Tongue (tissue), 3 donors: ENCODE measurements at places on chromosomes 16 and 17.

GRCh38 chr16:80684136-80684765 is 120.1 kb downstream of the CDYL2 start:
- DNase-seq = no peak

GRCh38 chr16:87817910-87818309 is 51.4 kb downstream of the SLC7A5 start:
- DNase-seq = no peak

- DNase-seq = peak; percentile 30
These were observed 3.5 kb downstream of the ZBTB4 start for GRCh38 chr17:7475764-7476422.

DNA sequence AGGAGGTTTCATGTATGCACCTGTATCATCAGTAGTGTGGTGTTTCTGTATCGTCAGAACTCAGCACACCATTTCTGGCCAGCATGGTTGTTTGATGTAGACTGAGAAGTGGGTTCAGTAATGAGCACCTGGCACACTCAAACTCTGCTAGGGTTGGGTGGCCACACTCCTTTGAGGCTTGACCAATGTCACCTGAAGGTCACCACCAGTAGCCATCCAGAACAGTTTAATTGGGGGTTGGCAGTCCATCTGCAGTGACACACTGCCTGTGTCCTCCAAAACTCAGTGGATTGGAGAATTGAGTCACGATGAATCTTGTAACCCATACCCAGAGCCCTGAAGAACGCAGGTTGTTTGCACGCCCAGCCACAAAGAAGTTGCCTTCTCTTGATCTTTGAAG is 86.8 kb upstream of the HSBP1 start:
- DNase-seq = no peak

GRCh38 chr17:59126809-59127417 is 20.2 kb upstream of the TRIM37 start:
- no peak for DNase-seq

GRCh38 chr16:87437911-87438610 is 45.9 kb downstream of the MAP1LC3B start:
- no peak for DNase-seq

DNA sequence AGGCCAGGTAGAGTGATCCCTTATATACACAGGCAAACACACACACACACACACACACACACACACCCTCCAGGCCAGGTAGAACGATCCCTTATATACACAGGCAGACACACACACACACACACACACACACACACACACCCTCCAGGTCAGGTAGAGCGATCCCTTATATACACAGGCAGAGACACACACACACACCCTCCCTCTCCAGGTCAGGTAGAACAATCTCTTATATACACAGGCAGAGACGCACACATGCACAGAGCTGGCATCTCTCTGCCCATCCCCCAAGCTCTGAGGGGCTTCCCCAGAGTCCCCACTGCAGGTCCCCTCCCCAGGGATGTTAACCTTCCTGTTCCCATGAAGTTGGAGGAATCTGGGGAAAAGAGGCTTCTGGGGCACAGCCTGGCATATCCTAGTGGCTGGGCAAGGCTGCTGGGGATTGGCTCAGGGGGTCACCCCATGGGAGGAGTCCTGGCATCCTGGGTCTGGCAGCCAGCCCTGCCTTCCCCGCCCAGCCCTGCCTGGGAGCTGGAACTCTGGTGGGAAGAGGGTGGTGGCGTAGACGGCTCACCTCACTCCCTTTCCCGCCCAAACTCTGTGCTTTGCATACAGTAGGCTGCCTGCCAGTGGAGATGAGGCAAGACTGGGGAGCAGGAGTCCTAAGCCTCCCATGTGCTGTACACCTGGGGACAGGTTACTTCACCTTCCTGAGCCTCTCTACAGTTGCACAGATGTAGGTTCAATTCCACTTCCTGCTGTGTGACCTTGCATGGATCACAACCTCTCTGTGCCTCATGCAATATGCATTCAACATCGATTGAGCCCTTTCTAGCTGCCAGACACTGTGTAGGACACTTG is 41.8 kb downstream of the TEKT5 start:
- DNase-seq = peak; percentile 43

- no peak for DNase-seq
These were observed 153.2 kb upstream of the KCNJ18 start for GRCh38 chr17:21539146-21539545.

DNA sequence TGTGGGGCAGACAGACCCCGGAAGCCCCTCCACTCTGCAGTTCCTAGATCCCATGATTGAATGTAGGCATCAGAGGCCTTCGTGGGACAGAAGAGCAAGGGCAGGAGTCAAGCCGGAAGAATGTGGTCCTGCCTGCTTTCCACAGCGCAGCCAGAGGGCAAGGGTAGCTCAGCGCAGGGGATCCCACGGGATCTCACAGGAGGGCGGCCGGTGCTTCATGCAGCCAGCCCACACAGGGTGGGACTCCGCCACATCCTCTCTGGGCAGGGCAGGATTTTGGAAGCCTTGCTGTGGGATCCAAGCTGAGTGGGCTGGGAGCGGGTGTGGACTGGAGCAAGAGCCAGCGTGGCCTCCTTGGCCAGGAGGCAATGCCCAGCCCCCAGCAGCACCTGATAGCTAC is 13.0 kb downstream of the KATNB1 start:
- no peak for DNase-seq

- no peak for DNase-seq
These were observed 8.8 kb upstream of the GJD3 start for GRCh38 chr17:40373324-40373723.

DNA sequence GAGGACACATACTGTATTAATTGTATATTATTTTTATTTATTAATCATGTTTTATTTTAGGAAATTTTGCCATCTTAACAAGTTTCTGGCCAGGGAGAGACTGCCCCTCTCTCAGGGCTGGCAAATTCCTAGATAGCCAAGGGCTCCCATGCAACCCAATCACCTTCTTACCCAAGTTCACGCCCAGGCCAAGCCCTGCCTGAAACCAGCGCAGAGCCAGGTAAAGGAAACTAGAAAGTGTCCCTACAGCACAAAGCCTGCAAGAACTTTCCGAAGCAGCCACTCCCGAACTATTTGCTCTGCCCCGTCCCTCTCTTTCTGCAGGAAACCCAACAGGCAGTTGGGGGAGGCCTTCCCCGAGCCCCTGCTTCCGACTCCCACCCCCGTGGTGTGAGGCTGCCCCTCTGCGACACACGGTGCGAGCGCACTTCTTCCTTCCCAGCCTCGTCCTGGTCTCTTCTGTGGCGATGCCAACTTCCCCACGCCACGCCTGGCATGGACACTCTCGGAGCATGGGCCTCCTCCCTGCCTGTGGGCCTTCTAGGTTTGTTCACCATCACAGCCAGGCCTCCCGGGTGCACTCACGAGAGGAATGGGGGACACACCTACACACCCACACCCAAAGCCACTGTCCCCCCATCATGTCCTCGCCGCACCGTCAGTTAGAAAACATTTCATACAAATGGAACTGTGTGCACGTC is 100.4 kb downstream of the ZNF778 start:
- no peak for DNase-seq

DNA sequence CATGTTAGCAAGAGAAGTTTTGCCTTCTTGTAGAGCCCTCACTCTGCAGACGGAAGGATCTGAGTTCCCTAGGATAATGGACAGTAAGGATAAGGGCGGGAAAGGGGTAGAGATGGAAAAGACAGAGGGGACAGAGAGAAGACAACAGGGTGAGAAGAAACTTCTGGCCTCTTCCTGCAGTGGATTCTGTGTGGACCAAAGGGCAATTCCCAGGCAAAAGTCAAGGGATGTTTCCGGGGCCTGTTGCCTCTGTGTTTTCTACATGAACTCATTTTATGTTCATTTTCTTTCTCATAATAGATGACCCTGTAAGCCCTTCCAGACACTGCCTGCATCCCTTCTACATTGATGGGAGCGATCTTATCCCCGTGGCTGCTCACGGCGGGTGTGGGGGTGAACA is 647 bp upstream of the TMEM238L start:
- DNase-seq = no peak

GRCh38 chr16:53966821-53967571 is 263.0 kb downstream of the FTO start:
- peak; percentile 90 for DNase-seq
